Activated CD8-positive, alpha-beta memory T cell treated with anti-CD3 and anti-CD28 coated beads for 24 hours (primary cell): ENCODE measurements at places on chromosomes 13 and 19.

DNA sequence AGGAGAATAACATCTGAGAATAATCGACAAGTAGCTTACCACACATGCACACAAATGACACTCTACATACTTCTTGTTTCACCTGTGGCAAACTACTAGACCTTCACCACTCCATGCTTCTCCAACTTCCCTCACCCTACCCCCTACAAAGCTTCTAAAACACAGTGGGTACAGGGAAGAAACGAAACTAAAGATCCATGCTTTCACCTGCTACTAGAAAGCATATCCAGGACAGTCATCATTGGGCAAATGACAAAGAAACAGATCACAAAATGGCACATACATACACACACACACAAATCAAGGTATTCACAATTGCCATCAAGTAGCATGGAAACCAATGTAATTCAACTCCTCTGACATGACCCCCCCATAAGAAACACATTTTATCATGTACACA is 10.6 kb downstream of the BRD4 start:
- DNase-seq = no peak

GRCh38 chr19:12974301-12975220 is 5.2 kb downstream of the DAND5 start:
- no peak for DNase-seq

DNA sequence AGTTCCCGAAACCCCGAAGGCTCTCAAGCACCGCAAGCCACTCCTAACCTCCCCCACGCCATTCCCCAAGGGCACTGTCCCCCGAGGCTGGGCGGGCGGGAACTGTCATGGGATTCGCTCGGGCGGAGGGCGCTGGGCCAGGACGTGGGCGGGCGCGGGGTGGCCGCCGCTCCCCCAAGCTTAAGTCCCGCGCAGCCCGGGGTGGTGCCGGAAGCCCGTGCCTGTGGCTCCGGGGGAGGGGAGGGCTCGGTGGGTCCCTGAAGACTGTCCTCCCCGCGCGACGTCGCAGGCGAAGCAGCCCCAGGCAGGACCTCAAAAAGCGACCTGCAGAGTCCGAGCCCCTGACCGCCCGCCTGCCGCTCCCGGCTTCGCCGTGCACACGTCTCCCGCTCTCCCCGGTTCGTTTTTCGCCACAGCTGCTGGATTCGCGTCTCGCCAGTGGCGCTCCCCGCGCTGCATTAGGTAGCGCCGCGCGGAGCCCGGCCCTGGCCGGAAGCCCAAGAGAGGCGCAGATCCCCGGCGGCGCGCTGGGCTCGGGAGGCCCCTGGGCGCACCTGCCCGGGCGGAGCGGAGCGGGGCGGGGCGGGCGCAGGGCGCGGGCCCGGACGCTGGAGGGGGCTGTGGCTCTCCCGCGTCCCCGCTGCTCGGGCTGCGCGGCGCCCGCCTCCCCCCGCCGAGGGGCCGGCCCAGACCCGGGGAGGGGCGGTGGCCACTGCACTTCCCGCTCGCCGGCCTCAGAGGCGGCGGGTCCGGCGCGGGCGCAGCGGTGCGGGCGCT is at the start of gene FARP1:
Gene FARP1 (plus strand): TSS at position 715 of the 777 bp plus-strand sequence. CDS start 70,149 bp downstream, outside the sequence.
- DNase-seq = peak; percentile 67

DNA sequence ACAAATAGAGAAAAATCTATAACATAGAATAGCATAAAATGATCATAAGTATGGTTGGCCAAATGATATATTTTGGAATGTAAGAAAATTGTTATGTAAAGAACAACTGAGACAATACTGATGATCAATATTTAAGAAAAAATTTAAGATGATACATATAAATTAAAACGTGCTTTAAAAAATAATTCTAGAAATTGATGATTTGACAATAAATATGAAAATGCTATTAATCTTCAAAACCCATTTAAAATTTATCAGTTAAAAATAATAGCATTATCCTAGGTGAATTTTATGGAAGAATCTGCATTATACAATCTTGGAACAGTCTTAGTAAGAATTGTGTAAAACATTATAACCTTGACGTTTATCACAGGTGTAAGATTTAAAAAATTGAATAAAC is 95.1 kb upstream of the DACH1 start:
- DNase-seq = no peak

DNA sequence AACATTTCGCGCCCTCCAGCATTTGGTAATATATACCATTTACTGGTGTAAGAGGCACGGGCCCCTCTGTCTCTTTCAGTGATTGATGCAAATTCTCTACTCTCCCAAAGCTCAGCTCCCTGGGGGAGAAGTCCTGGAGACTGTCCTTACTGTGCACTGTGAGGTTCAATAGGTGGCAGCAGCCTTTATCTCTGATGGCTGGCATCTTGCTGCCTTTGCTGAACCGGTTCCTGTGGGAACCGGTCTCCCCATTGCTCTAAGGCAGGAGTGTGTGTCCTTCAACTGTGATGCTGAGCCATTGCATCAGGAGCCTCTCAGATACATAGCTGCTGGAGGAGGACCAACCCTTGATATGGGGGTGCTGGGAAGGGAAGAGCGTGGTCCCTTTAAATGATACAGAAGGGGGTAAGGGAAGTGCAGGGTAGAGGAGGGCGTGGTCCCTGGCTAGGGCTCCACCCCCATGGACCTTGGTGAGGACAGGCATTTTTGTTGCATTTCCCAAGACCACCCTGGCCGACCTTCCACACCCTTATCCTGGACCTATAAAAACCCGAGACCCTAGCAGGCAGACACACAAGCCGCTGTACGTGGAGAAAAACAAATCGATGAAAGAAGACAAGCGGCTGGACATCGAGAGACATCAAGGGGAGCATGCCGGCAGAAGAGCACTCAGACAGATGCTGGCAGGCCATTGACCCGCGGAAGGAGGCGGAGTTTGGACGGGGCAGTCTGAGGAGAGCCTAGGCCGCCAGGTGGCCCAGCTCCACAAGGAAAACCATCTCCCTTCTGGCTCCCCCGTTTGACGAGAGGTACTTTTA is 41.1 kb upstream of the GTF3A start:
- DNase-seq = no peak
